Left renal pelvis (tissue), 4 donors: ENCODE measurements at places on chromosomes 5 and 9.

- no peak for DNase-seq
These were observed 389.6 kb downstream of the YTHDC2 start for GRCh38 chr5:113902917-113903660.

GRCh38 chr9:69168709-69169217, 5.3 kb upstream of the TJP2 start:
- no peak for DNase-seq

DNA sequence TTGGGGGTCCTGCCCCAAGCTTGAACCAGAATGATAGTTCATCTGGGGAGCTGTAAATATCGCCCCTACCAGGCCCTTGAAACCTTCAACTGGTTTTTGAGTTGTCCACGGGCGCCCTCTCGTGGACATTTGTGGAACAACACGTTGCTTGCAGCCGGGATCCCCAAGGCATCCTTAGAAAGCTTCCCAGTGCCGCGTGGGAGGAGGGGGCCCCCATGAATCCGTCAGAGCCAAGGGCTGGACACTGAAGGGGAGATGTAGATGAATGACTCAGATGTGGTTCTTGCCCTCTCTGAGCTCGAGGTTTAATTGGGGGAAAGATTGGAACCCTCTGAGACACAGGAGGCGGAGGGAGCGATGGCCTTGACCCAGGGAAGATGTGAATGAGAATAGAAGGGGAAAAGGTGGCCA, 31.8 kb upstream of the ORM1 start:
- DNase-seq = no peak

DNA sequence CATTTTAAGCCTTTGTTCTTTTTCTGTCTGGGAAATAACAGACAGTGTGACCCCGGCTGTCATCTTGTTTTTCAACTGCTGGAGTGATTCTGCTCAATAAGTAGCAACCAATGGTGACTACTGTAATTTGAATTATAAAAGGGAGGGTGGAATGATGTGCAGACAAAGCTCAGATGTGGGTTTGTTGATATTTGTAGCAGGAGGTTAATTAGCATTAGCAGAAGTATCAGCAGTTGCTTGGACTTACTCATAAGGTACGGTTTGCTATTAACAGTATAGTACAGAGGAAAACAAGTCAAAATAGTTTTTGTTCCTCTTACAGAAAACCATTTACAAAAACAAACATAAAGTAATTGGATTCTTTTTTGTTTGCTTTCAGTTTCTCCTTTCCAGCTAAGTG, 140.4 kb downstream of the TUSC1 start:
- no peak for DNase-seq

- no peak for DNase-seq
These were observed 17.1 kb downstream of the IER5L start for GRCh38 chr9:129160712-129161533.

- no peak for DNase-seq
These were observed 13.7 kb downstream of the GLRX start for GRCh38 chr5:95808686-95809413.

- no peak for DNase-seq
These were observed 104.9 kb downstream of the ARL15 start for GRCh38 chr5:54205453-54205852.

DNA sequence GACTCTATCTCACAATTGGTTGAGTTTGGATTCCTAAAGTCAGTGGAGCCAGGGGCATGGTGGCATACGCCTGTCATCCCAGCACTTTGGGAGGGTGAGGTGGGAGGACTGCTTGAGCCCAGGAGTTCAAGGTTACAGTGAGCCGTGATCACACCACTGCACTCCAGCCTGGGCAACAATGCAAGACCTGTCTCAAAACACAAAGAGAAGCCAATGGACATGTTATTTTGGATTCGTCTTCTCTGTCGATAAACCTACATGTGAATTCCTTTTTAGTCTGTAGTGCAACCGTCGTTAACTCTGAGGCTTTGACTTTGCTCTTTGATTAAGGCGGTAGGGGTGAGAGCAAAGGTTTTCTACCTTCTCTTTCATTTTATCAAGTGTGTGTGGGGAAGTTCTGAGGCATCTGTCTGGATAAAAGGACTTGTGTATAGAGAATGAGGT, 142.7 kb downstream of the KDM4C start:
- DNase-seq = no peak

DNA sequence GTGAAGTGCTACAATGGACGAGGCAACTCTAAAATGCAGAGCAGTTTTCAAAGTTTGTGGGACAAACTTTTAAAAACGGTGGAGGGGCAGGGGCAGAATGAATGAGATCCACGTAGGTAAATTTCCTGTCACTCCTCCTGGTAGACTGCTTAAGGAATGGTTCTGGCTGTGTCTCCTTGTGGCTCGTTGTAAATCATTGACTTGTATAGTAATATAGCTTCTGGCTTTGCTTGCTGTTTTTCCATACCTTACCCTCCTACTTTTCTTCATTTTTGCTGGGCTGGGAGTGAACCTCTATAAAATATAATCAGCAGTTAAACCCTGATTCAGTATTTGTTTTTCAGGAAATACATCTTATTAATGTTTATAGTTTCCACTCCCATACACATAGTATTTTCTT, 235.7 kb downstream of the TUSC1 start:
- peak; percentile 18 for DNase-seq

- DNase-seq = no peak
These were observed 22.4 kb downstream of the SPINK5 start for GRCh38 chr5:148085977-148086705.

GRCh38 chr5:14011089-14012020, 66.9 kb upstream of the DNAH5 start:
- DNase-seq = peak; percentile 70

- DNase-seq = no peak
These were observed 82.3 kb downstream of the ERMP1 start for GRCh38 chr9:5750569-5750968.

DNA sequence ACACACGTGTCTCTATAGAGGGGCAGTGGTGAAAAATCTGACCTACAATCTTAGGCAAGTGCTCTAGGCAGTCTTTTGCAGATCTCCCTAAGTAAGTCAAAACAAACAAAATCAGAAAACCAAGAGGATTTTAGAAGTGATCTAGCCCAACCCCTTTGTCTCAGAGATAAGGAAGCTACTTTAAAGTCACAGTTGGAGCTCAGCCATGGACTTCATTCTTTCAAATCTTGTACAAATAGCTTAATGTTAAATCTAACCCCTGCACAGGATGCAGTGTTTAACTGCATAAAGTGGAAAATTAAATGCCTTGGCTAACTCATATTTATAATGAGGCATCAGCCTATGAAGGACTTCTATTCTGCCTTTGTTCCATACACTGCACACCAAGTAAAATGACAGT, 135.1 kb upstream of the RFX3 start:
- DNase-seq = no peak

DNA sequence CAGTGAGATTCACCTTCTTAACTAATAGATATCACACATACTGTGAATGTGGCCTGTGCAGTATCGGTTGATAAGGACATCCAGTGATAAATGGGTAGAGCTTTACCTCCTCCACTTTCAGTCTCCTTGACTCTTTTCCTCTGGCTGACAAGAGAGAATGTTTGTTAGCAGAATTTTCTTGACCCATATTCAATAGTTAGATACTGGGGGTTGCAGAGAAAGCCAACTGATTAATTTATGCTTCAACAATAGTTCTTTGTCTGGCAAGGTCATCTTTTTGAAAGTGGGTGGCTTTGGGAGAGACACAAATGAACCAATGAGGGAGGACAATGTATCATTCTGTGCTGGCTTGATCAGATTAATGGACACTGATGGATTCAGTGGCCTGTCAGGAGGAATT, 30.3 kb downstream of the TTC23L start:
- DNase-seq = no peak

- DNase-seq = peak; percentile 68
These were observed 44.7 kb upstream of the NKD2 start for GRCh38 chr5:963673-964531.

DNA sequence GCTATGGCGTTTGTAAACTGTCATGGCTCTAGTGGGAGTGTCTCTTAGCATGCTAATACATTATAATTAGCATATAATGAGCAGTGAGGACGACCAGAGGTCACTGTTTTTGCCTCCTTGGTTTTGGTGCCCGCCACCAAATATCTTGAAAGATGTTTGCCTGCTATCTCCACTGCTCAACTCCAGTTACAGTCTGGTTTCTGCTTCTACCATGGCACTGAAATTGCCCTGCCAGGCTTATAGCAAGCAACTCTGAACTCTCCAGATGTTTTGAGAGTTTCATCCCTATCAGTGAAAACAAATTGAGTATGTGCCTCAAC, 122.1 kb upstream of the SPRY4 start:
- DNase-seq = no peak

- no peak for DNase-seq
These were observed 47.8 kb upstream of the IL17B start for GRCh38 chr5:149426931-149427330.

- no peak for DNase-seq
These were observed 15.2 kb upstream of the PSMD5 start for GRCh38 chr9:120857902-120858301.

- DNase-seq = no peak
These were observed 29.8 kb downstream of the MYO10 start for GRCh38 chr5:16906255-16906654.

GRCh38 chr5:33317271-33317670, 123.5 kb upstream of the TARS1 start:
- DNase-seq = no peak

- no peak for DNase-seq
These were observed 46.6 kb upstream of the IPPK start for GRCh38 chr9:92716557-92716956.

- no peak for DNase-seq
These were observed 147.1 kb downstream of the ZNF608 start for GRCh38 chr5:124599028-124599973.

DNA sequence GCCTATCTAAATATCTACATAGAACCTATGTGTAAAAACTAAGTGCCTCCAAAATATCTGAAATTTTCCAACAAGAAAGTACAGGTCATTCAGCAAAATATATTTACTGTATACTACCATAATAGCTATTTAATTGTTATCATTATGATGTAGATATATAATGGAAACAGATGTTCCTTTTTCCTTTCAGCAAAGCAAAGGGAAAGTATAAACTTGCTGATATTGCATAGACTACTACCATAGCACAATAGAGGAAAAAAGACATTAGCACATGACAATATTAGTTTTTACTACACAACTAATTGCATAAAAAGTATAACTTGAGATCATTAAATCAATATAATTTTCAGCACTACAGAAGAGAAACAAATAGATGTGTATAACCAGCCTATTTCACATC, 14.9 kb downstream of the NR2F1-AS1 start:
- DNase-seq = no peak

GRCh38 chr5:72290356-72291133, 29.5 kb downstream of the MRPS27 start:
- DNase-seq = no peak

DNA sequence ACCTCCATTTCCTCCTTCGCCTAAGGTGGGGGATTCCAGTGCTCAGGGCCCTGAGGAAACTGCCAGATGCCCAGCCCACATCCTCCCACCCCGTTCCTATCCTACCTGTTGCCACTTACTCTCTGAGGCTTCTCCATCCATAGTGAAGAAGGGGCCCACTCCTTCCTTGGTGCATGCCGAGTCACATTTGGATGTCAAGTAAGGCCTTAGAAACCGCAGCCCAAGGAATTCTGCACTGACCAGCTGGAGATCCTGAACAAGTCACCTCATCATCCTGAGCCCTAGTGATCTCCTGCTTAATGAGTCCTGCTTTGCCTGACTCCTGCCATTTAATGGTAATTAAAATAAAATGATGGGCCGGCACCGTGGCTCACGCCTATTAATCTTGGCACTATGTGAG, 6.7 kb upstream of the TNIP1 start:
- no peak for DNase-seq

DNA sequence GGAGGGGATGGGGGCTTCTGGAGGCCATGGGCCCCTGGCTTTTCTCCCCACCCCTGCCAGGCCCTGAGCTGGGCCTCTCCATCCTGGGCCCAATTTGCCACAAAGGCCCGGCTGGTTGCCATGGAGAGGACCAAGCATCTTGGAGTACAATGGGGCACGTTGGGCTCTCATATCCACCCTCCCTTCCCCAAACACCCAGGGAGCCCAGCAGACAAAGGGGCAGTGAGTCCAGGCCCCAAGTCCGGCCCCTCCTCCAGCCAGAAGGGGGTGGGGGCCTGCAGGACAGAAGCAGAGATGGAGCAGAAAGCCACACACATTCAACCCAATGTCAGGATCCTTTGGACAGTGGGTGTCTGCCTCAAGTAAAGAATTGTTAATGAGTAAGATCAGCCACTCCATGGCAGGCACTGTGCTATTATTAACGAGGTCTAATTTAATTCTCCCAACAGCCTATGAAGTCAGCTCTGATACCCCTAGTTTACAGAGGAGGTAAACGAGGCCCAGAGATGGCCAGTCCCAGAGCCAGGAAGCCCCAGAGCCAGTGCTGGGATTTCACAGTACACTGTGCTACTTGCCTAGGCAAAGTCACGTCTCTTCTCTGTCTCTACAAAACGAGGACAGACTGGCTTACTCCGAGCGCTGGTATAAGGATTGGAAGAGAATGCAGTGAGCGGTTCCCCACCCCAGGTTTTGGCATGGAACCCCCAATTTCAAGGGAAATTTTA, 2.3 kb downstream of the CRB2 start:
- no peak for DNase-seq

GRCh38 chr5:67102708-67103107, 93.9 kb downstream of the CD180 start:
- no peak for DNase-seq

- DNase-seq = no peak
These were observed 321.9 kb downstream of the ZSWIM6 start for GRCh38 chr5:61653807-61654580.

- no peak for DNase-seq
These were observed 99.6 kb upstream of the SPEF2 start for GRCh38 chr5:35518104-35518503.

DNA sequence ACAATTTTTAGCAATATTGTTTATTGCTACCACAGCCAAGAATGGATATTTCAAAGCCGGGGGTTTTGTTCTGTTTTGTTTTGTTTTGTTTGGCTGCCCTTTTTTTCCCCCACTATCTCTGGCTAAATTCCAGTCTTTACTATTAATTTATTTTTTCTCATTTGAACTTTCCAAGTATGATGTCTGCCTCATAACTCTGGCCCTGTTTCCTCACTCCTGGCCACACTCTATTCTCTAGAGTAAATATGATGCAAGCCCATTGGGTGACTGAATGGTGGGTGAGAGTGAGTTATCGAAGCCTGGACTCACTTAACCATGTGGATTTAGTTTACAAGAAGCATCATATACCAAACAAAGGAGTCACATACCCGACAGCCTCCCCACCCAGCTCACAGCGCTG, 41.9 kb downstream of the WDR36 start:
- DNase-seq = no peak

DNA sequence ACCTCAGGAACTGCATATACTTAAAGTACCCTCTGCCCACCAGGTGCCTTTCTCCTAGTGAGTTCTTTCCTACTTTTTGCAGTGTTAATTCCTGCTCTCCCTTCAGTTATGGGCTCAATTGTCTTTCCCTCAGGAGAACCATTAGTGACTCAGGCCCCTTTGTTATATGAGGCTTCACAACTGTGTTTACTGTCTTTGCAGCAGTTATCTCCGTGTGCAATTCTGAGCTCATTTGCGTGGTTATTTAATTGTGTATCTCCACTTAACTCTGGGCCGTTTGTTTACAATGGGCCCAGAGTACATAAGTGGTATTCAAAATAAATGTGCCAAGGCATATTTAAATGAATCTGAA, 9.6 kb downstream of the FBXO38 start:
- no peak for DNase-seq
